ENCODE measurements at places on chromosomes 12 and 14. TPM values are rescaled to one million over a fixed set of nuclear protein-coding genes. Genes with fewer than 3 reads are reported as not detected.

KIF5A gene
- total RNA-seq, result 0.66 TPM

SOS2 gene
- total RNA-seq, result 13.9 TPM

GUCY2C gene
- total RNA-seq, result not detected

STXBP6 gene
- 6.1 TPM for total RNA-seq

NDUFA12 gene
- 53.9 TPM for total RNA-seq

CLEC6A gene
- not detected for total RNA-seq

KRT78 gene
- not detected for total RNA-seq

C12orf50 gene
- 0.17 TPM for total RNA-seq

CCDC88C gene
- 0.15 TPM for total RNA-seq

CIROP gene
- total RNA-seq, result 1.7 TPM

PRH2 gene
- total RNA-seq, result not detected

PCED1B gene
- total RNA-seq, result not detected

JPH4 gene
- not detected for total RNA-seq

ARHGAP9 gene
- total RNA-seq, result not detected

NOVA1 gene
- total RNA-seq, result 7.9 TPM

TRIM9 gene
- 0.50 TPM for total RNA-seq

NEDD8 gene
- 143 TPM for total RNA-seq
